IMR-90 (cell line): ENCODE measurements at places on chromosomes 7 and 10. TPM values are rescaled to one million over a fixed set of nuclear protein-coding genes. Genes with fewer than 3 reads are reported as not detected.

Gene GHITM
- 185 and 186 TPM in 2 replicates for total RNA-seq

Gene SFTPD
- not detected in 2 replicates for total RNA-seq

Gene ASZ1
- total RNA-seq: not detected in 2 replicates

Gene C10orf105
- under 0.01 TPM in 1 of 2 replicates, not detected in the other for total RNA-seq

Gene TOMM7
- total RNA-seq: 67.2 and 125 TPM in 2 replicates

Gene HOXA11
- not detected in 2 replicates for total RNA-seq

Gene CRPPA
- 1.3 and 2.5 TPM in 2 replicates for total RNA-seq

Gene CALHM1
- not detected in 2 replicates for total RNA-seq

Gene HOXA4
- 0.36 and 1.1 TPM in 2 replicates for total RNA-seq

Gene SPOCK2
- total RNA-seq: not detected in 2 replicates

Gene GRM3
- not detected in 2 replicates for total RNA-seq

Gene GPR26
- total RNA-seq: not detected in 2 replicates

Gene PRSS37
- total RNA-seq: not detected in 2 replicates

Gene FAM25G
- total RNA-seq: not detected in 2 replicates

Gene DPY19L1
- 12.2 and 24.7 TPM in 2 replicates for total RNA-seq

Gene HECW1
- total RNA-seq: 1.1 and 1.3 TPM in 2 replicates

Gene ENTPD1
- total RNA-seq: under 0.01 TPM in 1 of 2 replicates, not detected in the other

Gene TRIL
- under 0.01 TPM in 2 replicates for total RNA-seq
